Astrocyte of the spinal cord (primary cell): ENCODE measurements at places on chromosomes 1 and 21.
A peak's percentile ranks its signal among the peaks of the same experiment; 100 is the strongest.

- DNase-seq = no peak
Observed at GRCh38 chr1:205842229-205842628, 7.7 kb downstream of the PM20D1 start.

DNA sequence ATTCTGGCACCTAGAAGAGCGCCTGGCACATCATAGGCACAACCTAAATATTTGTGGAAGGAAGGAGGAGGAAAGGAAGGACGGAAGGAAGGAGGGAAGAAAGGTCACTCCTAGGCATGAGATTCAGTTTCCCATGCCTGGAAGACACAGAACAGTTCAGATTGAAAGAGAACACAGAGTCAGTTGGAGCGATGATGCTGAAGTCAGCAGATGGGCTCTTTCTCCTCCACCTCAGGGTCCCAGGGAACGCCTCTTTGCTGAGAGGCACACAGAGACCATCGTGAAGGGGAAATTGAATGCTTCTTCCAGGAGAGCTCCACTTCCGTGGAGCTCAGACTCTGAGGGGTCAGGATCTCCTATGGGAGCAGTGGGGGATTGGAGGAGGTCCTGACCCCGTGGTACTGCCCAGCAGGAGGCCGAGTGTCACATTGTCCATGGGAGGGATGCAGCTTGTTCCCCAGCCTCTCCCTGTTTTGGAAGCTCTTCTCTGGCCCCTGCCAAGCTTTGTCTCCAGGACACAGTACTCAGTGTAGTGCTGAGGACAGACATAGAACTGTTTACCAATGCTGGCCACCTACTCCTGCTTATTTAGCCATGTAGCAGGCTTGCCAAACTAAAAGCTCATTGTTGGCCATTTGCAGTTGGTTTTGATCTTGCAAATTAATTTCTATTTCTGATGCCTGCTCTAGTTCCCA is 2.4 kb downstream of the MYBPHL start:
- no peak for DNase-seq

DNA sequence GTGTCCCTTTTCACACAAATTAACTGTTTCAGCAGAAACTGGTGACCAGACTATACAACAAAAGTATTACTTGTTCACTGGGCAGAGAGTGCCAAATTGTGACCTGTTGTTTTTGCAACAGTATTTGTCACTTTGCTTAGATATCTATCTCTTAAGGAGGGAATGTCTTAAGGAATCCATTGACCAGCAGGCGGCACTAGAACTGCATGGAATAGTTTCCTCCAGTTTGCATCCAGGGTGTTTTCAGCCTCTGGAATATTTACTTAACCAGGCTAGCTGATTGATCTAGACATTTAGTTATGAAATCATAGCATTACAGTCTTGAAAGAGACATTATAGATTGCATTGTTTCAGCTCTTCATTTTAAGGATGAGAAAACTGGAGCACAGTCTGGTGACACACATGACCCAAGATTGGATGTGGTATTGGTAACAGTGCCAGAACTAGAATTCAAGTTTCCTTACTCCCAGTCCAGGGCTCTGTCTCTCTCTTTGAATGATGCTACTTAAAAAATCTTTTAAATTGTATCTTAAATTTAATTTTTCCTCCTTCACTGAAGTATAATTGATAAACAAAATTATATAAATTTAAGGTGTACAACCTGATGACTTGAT is 16.9 kb downstream of the RPTN start:
- DNase-seq = peak; percentile 69

DNA sequence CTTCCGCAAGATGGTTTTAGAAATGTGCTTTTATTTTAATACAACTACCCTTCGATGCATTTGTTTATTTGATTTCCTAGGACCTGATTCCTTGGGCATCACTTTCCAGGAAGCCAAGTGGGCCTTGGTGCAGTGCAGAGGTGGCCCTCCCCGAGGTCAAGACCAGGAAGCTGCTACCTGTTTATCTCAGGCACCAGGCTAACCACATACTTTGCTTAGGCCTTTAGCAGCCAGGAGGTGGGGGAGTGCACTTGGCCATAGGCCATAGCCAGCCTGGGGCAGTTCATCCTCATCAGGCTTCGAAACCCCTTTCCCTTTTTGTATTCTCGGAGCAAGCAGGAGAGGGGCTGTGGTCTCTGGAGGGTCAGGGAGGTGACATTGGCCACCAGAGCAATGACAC is 45.4 kb downstream of the SMYD2 start:
- DNase-seq = no peak

DNA sequence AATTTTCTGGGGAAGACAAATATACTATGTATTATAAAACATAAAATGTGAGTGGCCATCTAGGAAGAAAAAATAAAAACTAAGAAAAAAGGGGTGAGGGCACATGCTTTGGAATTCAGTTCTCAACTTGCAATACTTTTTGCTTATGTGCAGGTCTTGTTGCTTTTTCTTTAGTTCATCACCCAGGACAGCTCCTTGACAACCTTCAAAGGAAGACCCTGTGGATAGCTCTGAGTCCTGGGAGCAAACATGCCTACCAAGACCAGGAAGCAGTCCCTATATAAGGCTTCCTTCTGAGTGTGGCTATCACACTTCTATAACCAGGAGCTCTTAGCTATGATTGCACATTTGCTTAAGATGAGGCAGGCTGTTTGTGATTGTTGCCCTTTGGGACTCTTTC is 78.0 kb downstream of the WDR64 start:
- no peak for DNase-seq

DNA sequence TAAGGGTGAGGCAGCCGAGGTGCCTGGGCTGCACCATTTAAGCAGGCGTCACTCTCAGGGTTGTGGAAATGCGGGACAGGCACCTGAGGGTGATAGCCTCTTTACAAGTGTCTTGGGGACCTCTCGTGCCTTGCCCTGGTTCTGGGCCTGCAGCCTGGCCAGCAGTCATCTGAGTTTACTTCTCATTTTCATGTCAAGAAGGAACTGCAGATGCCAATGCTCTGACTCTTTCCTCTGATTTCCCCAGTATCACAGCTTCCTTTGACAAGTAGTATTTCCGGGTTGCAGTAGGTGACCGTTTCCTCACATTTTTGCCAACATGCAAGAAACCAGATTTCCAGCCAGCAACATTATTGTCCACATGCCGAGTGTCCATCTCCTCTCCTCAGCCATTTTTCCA is 286.9 kb downstream of the DISC1 start:
- DNase-seq = no peak

- DNase-seq = peak; percentile 83
Observed at GRCh38 chr1:205286335-205286950, 35.1 kb downstream of the NUAK2 start.

GRCh38 chr1:32163405-32163804 is 16.1 kb upstream of the TXLNA start:
- DNase-seq = no peak

DNA sequence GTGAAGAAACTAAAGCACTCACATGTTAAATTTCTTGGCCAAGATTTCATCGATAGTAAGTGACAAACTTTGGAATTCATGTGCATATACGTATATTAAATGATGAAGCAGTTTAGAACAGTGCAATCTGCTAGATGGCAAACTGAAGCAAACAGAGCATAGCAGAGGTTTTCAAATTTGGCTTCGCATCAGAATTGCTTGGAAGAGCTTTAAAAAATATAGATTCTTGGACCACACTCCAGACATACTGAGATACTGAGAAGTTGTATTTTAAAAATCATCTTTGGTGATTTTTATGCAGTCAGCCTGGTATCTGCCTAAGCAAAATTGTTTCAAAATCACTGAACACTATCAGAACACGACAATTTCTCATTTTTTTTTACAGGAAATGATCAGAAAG is 709.2 kb downstream of the PLA2G4A start:
- no peak for DNase-seq

DNA sequence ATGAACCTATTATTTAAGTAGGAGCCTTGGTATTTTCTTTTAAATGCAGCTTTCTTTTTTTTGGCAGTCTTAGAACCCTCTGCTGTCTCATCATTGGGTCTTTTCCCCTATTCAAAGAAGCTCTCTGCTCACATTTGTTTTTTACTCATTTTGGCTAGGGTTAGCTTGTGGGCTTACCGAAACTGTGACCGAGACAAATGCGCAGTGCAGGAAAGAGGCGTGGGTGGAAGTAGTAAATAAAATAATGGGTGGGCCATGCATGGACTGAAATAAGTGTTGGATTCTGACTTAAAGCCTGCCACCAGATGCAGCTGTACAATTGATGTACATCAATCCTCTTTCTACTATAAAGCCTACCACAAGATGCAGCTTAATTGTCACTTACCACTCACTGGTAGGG is 14.7 kb downstream of the XPR1 start:
- DNase-seq = no peak

- DNase-seq = peak; percentile 45
Observed at GRCh38 chr1:201535046-201535918, 3.6 kb upstream of the NAV1 start.

DNA sequence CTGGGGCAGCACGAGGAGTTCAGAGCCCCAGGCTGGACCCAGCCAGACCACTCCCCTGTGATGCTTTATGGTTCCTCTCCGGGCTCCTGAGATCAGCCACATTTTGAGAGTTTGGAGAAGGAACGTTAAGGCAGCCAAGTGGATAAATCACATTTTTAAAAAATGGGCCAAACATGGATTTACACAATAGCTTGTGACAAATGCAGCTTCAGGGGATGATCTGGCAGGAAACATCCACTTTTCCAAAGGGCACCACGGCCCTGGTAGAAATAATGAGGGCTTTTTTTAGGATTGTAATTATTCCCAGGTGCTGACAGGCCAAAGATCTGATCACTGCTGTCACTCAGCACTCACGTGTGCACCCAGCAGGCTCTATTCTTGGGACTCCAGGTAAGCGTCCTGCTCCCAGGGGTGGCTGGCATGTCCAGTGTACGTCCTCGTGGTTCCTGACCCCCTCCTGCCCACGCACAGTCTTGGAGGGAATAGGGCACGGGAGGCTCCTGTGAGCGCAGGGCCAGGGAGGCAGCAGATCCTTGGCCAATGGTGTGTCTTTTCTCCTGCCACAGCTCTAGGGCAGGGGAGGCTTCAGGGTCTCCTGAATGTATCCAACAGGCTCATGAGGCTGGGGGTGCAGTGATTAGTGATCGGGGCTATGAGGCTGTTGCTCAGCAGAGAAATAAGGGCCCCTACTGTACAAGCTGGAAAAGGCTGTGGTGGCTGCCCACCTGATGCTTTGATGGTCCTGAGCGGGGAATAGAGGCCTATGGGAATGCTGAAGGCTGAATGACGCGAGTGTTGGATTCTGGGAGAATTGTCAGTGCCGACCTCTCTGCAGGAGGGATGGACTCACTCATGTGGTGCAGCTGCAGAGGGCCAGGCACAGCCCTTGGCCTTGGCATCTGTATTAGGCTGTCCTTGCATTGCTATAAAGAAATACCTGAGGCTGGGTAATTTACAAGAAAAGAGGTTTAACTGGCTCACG is 415.7 kb downstream of the PTPRU start:
- no peak for DNase-seq

DNA sequence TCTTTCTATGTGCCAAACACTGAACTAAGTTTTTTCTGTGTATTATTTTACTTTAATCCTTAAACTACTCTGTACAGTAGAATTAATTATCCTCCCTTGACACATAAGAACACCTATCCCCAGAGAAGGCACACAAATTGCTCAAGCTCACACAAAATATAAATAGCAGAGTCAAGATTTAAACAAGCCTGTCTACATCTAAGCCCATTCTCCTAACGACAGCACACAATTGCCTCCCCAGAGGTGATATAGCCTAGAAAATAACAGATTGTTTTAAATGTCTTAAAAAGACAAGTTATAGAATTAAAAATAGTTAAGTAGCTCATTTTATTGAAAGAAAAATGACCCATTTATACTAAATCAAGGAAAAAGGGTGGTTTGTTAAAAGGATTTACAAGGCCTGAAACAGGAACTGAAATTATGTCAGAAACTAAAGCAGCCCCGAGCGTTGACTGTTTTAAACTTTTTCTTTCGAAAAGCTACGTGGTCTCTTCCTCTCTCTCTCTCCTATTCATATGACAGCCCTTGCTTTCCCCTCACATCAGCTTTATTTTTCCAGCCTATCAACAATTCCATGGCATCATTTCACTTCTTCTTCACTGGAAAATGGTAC is 30.5 kb downstream of the TNFSF18 start:
- DNase-seq = no peak

- DNase-seq = no peak
Observed at GRCh38 chr1:59901770-59902388, 24.7 kb downstream of the CYP2J2 start.

DNA sequence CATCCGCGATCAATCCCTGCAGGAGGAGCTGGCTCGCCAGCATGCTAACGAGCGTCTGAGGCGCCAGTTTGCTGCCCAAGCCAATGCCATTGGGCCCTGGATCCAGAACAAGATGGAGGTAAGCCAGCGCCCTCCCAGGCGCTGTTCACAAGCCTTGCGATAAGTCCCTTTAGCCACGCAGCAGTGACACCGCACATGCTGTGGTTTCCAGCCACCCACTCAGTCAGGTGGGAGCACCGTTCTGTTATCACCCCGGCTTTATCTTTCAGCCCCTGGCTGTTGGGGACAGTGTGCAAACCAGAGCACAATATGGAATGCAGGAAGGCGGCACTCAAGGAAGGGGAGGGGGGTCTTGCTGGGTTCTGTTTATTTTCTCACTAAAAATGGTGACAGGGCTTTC is 41.1 kb upstream of the MTR start:
- DNase-seq = no peak

DNA sequence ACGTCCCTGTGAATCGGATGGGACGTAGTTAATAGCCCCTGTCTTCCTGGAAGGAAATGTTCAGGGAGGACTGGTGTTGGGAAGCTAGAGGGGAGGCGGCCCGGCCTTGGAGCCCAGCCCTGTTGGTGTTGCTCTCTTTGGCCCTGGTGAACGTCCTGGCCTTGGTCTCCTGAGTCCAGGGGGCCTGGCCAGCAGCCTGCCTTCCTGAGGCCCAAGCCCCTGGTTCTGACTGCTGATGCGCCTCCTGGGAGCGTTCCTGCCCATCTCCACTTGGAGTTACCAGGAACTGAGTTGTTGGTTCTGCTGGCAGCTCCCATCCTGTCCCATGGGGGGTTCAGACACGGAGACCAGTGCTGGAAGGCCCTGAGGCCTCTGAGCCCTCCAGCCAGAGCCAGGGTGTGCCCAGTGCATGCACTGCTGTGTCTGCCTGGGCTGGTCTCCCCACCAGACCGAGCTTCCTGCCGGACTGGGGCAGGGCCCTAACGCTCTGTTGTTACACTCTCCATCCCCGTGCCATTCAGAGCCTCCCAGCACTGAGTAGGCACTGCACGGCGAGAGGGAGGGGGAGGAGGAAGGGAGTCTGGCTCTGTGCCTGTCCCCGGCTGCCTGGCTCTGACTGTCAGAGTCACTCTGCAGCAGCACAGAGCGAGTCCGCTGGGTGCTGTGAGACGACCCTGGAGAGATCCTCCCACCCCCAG is 382.5 kb upstream of the VAMP3 start:
- DNase-seq = peak; percentile 35

DNA sequence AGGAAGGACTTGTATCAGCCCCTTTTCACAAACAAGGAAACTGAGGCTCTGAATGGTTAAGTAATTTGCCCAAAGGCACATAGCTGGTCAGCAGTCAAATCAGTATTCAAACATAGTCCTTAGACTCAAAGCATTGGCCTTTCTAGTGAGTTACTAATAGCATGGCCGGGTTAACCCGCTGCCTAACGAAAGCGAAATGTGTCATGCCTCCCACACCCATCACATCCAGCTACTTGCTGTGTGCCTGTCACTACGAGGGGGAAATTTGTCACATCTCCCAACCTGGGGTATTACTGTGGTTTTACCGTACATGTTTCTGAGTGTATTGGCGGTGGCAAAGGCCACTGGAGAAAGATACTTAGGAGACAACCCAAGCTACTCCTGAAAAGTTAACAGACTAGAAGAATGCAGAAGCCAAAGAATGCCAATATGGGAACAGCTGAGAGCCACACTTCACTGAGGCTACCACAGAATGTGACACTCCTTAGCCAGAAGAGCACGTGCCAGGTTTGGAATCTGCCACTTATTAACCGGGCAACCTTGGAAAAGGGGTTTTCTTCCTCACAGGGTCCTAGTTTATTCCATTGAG is 363.5 kb downstream of the KCNH1 start:
- no peak for DNase-seq
